ENCODE measurements at places on chromosomes 1 and 21.

- no peak for DNase-seq
Measured at GRCh38 chr1:65399003-65399402, 21.5 kb upstream of the LEPR start.

DNA sequence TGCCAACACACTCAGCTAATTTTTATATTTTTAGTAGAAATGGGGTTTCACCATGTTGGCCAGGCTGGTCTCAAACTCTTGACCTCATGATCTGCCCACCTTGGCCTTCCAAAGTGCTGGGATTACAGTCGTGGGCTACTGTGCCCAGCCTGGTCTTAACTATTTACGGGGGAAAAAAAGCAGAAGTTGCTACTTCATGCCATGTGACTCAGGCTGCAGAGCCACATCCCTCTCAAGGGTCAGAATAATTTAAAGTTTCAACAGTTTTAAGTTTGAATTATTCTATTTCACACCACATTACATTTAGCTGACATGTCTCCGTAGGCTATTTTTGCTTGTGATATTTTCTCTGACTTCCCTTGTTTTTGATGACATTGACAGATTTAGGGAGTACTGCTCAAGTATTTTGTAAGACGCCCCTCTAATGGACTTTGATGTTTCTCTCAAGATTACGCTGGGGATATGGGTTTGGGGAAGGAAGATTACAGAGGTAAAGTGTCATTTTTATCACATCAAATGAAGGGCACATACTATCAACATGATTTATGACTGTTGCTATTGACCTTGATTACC, 14.6 kb upstream of the AGBL4 start:
- no peak for DNase-seq

DNA sequence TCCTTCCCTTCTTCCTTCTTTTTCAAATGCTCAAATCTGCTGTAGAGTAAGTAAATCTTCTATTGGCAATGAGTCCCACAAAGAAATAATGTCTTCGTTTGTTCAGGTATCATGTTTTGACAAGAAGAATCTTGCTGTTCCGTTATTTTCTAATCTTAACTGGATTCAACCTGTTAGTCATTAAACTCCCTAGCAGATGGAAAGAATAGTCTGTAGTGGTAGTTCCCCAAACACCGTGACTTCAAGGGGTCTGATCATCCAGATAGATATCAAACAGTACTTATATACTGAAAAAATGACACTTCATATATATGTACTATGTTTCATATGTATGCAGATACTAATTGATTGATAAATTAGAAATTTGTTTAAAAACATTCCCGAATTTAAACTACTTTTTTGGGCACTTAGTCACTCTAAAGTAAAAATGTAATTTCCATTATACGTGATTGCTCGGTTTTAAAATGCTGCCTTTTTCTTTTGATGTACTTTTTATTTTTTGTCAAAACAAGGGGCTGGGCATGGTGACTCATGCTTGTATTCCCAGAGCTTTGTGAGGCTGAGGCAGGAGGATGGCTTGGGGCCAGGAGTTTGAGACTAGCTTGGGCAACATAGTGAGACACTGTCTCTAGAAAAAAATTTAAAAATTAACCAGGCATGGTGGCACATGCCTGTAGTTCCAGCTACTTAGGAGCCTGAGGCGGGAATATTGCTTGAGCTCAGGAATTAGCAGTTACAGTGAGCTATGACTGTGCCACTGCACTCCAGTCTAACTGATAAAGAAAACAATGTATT, 335.7 kb upstream of the SNX7 start:
- DNase-seq: no peak

DNA sequence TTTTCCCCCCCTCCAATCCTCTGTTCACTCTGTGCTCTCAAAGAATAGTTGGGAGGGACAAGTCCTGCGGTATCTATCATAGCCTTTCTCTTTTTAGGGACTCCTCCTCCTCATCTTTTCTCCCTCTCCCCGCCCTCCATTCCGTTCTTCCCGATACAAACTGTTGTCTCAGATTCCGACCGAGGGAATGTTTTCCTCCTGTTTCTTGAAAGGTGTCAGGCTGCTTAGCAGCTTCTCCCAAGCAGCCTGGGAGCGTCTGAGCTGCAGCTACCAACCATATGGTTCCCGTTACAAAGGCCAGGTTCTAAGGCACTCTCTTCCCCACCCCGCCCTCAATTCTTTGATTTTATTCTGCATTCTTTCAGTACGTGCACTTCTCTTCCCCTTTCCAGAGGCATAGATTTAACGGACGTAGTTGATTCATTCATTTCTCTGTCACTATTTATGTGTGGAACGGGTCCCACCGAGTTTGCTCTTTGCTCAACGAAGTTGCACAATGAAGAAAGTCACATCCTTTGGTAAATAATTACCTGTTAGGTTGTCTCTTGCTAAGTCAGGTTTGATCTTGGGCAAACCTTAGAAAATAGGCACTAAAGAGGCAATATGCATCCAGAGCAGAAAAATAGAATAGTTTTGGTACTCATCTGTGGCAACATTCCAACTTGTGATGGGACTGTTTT, 2.8 kb downstream of the ADGRL2 start:
- no peak for DNase-seq

Data from T47D (cell line).